ENCODE measurements at places on chromosomes 16 and 17.

DNA sequence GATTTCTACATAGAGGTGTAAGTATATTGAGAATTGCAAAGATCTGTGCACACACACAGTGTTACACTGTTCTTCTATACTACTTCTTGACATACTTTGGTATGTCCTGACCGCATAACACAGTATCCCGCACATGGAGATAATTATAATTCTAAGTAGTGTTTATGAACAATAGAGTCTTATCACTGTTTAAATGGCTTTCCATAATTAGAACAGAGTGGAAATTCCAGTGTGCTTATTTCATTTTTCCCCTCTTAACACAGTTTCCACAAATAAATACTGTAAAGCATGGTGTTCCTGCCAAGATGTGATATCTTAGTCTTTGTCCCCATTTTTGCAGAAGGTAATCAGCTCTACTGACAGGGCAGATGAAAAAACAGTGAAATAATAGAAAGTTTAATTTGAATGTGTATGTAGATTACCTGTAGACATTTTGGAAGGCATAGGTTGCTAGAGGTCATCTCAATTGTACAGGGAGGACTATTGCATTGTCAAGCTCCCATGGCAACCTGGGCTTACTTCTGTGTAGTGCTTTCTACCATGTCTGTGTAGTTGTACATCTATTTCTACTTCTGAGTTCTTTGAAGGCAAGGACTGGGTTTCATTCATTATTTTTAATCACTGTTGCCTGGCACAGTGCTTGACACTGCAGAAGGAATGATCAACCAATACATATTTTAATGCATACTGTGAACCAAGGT is 10.1 kb upstream of the KRT28 start:
- no peak for DNase-seq

DNA sequence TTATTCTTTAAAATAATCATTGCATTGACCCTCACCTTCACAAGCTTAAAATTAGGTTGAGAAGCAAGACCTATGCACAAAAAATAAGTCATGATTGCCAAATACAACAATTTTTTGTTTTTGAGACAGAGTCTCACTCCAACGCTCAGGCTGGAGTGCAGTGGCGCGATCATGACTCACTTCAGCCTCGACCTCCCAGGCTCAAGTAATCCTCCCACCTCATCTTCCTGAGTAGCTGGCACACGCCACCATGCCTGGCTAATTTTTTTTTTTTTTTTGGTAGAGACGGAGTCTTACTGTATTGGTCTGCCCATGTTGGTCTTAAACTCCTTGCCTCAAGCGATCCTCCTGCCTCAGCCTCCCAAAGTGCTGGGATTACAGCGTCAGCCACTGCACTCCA is 24.2 kb downstream of the ZNF652 start:
- no peak for DNase-seq

- DNase-seq, result no peak
Measured at GRCh38 chr17:50920891-50921586, 54.9 kb upstream of the TOB1 start.

DNA sequence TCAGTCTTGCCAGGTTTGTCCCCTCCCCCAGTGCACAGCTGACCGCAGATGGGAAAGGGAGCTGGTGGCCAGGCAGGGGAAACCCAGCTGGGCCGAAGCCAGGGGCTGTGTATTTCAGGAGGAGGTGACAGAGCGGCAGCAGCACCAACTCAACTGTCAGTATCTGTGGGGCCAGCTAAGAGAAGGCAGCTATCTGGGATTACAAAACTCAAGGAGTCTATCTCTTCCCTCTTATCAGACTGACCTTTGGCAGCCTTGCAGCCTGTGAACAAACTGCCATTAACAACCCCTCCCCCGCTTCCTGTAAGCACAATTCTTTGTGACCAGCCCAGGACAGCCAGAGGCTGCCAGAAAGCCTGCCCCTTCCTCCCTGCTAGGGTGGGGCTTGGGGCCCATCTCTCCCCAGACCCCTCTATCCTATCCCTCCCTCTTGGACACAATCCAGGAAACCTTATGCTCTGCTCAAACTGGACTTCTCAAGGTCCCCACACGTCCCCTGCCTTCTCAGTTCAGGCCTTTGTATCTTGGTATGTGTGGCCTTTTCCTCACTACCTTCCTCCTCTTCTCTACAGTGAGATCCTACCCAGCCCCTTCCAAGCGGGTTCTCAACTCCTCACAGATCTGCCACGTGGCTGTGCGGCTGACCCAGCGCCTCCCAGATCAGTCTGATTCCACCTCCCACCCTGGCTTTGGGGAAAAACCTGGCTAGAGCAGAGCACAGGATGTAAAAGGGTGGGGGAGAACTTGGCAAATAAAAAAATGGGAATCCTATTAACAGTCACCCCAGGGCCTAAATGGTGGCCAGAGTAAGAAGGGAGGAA is 10.5 kb downstream of the ST3GAL2 start:
- DNase-seq, result no peak

DNA sequence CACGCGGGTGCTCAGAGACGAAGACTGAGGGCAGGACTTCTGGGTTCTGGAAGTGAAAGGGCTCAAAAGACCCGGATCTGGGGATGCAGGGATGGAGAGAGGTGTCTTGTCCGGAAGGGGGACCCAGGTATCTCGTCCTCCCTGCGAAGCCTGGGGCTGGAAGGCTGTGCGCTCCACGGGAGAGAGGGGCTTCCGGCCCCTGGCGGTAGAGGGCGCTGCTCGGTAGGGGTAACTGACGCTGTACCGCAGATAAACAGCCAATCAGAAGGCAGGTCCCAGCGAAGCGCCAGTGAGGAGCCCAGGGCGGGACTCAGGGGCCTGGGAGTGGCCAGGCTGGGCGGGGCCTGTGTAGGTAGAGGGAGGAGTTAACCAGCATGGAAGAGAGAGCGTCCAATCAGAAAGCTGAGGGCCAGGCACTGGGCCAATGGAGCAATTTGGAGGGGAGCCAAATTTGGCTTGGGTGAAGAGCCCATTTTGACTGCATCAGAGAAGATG is 804 bp downstream of the TGFB1I1 start:
- DNase-seq, result peak; percentile 46

GRCh38 chr16:58487566-58488351 is 12.2 kb upstream of the NDRG4 start:
- DNase-seq, result peak; percentile 37

GRCh38 chr17:16923904-16924695 is 47.8 kb downstream of the TNFRSF13B start:
- DNase-seq, result no peak

GRCh38 chr16:46774743-46775177 is 26.6 kb upstream of the MYLK3 start:
- DNase-seq, result no peak

- DNase-seq, result no peak
Measured at GRCh38 chr17:45869676-45870341, 24.5 kb upstream of the MAPT start.

DNA sequence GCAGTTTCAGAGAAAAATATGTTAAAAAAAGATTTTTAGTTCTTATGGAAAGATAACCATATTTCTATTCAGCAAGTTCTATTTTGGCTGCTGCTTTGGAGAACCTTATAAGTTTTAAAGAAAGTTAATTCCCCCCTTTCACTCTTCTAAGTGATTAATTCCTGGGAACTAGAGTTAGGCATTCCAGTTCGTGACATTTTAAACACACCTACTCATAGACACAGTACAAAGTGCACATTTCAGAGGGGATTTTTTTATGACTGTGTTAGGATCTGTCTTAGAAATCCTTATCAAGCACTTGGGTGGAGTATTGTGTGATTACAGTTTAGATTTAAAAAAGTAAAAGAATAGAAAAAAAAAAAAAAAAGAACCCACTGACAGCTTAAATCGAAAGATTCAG is 3.5 kb upstream of the CDH11 start:
- DNase-seq, result no peak

DNA sequence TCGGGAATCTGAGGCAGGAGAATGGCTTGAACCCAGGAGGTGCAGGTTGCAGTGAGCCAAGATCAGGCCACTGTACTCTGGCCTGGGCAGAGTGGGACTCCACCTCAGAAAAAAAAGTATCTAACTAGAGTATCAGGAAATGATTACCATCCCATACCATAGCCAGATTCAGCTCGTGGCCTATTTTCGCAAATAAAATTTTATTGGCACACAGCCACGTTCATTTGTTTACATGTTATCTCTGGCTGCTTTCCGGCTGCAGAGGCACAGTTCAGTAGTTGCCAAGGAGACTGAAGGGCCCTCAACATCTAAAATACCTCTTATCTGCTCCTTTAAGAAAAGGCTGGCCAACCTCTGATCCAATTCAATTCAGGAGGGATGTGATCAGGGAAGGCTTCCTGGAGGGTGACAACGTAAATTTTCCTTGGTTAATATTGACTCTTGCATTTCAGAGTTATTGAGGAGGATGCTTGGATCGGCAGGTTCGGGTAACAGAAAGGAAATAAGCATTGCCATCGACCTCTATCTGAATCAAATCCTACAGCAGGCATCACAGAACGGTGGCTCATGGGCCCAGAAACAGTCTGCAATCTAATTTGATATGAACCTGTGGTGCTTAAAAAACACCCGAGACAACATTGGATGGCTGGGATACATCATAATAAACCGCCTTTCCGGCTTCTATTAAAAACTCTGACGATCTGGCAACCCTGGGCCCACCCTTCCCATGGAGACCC is 73.8 kb downstream of the XYLT1 start:
- DNase-seq, result peak; percentile 78

DNA sequence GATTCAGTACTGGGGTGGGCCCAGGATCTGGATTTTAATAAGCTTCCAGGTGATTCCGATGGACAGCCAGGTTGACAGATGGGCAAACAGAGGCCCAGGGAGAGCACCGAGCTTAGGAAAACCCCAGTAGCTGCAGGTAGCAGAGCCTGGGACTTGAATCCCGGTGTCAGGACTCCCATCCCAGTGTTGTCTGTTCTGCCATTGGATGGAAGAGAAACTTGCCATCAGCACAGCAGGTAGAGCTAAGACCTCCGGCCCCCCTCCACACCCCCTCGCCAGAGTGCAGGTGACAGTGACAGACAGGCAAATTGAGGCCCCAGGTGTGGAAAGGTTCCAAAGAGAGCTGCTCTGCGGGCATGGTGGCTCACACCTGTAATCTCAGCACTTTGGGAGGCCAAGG is 12.4 kb downstream of the KATNB1 start:
- DNase-seq, result no peak

DNA sequence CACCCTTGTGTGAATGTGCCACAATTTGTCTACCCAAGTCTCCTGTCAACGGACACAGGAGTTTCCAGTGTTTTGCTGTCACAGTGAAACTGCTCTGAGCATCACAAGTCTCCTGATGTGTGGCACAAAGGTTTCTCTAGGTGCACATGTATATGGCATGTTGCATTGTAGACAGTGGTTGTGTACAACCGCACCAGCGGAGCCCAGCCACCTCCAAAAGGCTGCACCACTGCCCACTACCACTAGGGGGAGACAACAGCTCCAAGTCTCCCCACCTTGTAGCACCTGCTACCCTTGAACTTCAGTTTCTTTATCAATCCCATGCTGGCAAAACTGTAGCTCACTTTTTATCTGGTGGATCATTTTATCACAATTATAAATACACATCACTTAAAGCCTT is 95.5 kb upstream of the ZNF469 start:
- no peak for DNase-seq

GRCh38 chr16:27286451-27286850 is 17.9 kb upstream of the NSMCE1 start:
- no peak for DNase-seq

DNA sequence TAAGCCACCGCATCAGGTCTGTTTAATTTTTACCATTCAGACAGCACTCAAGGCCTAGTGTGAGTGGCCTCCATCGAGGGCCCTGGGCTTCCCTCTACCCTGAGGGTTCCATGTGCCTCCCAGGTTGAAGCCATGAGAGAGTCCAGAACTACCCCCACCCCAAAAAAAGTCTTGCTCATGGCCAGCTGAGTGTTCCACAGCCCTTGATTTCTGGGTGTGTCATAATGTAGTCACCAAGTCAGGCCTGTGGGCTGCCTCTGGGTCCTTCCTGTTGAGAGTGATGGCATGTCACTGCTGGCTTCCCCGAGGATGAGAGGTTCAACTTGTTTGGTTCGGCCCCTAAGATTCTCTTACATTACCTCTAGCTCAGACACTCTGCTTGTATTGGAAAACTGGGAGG is 100.6 kb downstream of the PITPNC1 start:
- DNase-seq, result no peak

GRCh38 chr16:74580833-74581232 is 26.1 kb downstream of the GLG1 start:
- DNase-seq, result no peak

- peak; percentile 77 for DNase-seq
Measured at GRCh38 chr17:7314719-7315569, at the start of gene GPS2. Gene GPS2 (minus strand): TSS chr17:7315360. CDS start chr17:7315052, 308 bp downstream.
